ENCODE measurements at places on chromosomes 16 and 17.

DNA sequence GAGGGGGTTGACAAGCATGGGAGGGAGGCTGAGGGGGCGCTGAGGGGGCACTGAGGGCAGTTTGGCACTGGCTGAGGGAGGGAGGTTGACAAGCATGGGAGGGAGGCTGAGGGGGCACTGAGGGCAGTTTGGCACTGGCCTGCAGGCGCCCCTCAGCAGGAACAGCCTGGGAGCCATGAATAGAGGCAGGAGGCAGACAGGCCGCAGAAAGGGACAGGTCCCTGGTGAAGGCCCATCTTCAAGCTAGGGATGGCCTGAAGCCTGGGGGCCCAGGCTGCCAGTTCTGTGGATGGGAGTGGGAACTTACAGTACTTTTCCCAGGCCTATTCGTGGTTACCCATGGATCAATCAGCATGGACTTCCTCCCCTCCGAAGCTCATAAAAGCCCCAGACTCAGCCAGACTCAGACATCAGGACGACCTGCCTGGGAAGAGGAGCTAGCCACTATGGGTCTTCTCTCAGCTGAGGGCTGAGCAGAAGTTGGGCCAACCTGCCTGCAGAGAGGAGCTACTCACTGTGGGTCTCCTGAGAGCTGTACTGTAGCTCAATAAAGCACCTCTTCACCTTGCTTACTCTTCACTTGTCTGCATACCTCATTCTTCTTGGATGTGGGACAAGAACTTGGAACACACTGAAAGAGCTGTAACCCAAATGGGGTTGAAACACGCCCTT is 72.8 kb upstream of the BRD7 start:
- DNase-seq, result no peak

DNA sequence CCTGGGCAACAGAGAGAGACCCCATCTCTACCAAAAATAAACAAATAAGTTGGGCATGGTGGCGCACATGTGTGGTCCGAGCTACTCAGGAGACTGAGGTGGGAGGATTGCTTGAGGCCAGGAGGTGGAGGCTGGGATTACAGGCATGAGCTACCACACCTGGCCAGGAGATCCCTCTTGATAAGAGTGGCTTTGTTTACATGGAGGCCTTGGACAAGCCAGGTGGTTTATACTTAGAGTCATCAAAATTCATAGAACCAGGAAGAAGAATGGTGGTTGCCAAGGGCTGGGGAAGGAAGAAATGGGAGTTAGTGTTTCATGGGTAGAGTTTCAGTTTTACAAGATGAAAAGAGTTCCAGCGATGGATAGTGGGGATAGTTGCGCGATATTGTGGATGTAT is 8.8 kb upstream of the ZFP1 start:
- no peak for DNase-seq

- DNase-seq, result no peak
Measured at GRCh38 chr17:58271216-58271931, 9.4 kb downstream of the MPO start.

- no peak for DNase-seq
Measured at GRCh38 chr17:66949501-66949900, 15.0 kb upstream of the CACNG4 start.

GRCh38 chr17:58086953-58087352 is 3.7 kb downstream of the DYNLL2 start:
- no peak for DNase-seq

DNA sequence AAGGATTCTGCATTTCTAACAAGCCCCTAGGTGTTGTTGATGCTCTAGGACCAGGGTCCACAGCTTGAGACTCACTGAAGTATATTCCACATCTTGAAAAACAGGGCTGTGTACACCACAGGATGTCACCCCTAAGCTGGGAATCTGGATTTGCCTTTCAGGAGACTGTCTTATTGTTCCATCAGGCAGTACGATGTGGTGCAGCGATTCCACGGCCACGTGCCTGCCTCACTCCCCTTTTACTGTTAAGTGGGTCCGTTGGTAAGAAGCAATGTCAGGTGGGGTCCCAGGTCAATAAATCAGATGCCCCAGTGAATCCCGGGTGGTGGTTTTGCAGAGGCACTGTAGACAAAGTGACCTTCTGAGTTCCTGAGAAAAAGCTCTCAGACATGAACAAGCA is 470.7 kb downstream of the HS3ST3B1 start:
- DNase-seq, result no peak

GRCh38 chr17:7042501-7043181 is 1.3 kb downstream of the SLC16A11 start:
- DNase-seq, result no peak

- DNase-seq, result no peak
Measured at GRCh38 chr16:81797443-81797842, 18.4 kb downstream of the PLCG2 start.

GRCh38 chr17:43171586-43172487 is 823 bp downstream of the NBR1 start:
- no peak for DNase-seq

DNA sequence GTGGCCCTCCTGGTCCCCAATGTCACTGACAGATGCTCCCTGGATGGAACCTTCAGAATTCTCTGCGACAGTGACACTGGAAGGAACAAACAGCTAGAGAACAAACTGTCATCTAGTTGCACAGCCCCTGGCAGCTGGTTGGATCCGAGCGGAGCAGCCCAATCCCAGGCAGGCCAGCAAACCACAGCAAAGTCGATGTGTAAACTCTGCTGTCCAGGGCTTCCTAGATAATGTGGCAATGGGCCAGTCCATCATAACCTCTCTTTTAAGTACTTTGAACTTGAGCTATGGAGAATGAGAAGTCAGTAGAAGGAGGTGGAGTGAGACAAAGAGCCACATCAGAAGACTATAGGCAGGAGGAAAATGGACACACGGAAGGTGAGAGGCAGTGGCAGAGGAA is 323.0 kb downstream of the CBLN1 start:
- no peak for DNase-seq

DNA sequence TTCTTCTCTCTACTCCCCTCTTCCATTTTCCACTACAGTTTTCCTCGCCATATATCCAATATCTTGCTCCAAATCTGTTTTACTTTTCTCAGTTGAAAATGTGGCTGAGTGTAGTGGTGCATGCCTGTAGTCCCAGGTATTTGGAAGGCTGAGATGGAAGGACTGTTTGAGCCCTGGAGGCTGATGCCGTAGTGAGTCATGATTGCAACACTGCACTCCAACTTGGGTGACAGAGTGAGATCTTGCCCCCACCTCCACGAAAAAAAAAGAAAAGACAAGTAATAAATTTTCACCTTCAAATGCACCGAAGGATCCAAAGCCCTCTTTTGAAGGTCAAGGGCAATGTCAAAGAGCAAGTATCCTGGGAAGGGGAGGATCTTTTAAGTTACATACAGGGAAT is 592.3 kb downstream of the TMEM114 start:
- no peak for DNase-seq

DNA sequence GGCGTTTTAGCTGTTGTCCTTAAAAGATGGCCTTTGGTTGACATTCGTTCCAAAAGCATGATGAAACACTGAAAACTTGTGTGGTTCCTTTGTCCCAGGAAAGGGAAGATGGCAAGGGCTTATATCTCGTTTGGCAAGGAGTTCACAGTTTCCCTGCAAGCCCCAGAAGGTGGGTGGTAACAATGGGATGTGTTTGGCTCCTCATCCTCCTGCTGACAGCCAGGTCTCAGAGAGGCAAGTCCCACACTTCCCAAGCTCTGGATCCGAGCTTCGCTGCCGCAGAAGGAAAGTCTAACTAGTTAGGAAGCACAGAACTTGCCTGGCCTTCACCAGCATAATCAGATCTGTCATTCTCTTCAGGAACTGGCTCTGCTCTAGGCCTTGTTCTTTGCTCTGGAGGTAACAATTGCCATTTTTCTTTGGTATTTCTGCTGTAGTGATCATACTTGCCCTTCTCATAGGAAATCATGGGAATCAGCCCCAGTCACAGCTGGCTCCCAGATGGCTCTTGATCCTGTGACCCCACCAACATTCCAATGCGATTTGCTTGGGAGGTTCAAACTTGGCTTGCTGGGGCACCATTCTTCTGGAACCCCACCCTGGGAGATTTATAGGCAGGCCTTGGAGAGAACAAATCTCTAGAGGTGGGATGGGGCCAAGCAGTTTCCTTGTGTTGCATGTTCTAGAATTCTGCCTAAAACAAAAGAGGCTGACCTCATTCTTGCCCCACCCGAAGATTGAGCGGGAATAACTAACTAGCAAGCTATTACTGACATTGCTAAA is 17.9 kb downstream of the KPNA2 start:
- no peak for DNase-seq

- DNase-seq, result peak; percentile 74
Measured at GRCh38 chr17:78112518-78113471, 15.8 kb downstream of the TMC6 start.

- no peak for DNase-seq
Measured at GRCh38 chr17:12431188-12431587, 234.5 kb upstream of the MYOCD start.

DNA sequence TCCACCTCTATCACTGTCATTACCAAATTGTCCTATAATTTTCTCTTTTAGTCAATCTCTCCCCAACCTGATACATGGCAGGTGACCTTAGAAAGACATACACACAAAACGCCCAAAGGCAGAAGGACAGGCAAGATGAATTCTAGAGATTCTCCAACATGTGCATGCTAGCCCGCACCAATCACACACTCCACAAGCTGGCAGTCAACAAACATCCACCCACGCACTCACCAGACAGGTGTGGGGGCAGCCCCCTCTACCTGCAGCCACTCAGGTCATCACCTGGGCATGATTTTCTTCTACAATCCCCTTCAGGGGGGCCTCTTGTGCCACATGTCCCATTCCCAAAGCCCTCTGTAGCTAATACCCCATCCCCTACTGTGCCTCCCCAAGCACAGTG is 9.5 kb downstream of the MPP2 start:
- no peak for DNase-seq

DNA sequence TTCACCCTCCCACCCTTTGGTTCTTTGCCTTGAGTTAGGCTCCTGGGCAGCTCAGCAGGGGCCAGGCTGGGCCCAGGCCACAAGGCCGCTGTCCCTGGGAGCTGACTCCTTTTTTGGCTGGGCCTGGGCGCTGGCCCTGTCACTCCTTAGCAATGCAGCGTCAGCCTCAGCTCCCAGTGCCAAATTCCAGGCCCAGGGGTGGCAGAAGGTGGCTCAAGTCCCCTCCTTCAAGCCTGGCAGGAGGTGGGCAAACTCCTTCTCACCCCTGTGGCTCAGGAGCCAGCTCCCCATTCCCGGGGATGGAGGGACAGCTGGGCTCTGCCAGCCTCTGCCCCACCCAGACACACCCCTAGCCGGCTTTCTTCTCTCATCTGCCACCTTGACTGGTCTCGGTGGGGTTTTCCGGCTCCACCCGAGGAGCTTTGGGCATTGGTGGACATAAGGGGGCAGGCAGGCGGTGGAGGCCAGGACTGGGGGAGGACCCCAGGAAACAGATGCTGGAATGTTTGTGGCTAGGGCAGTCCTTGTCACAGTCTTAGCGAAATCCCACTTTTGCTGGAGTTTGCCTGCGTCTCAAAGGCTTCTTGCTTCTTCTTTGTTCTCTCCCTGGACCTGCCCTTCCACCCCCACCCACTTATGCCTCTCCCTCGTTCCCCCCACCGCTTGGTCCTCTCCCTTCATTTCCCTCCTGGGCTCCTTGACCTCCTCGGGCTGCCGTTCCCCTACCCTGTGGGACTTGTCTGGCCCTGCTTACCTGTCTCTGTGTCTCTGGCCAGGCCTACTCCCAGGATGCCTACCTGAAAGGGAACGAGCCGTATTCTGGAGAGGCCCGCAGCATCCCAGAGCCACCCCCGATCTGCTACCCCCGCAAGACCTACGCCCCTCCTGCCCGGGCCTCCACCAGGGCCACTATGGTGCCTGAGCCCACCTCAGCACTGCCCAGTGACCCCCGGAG is 37.4 kb downstream of the ARHGAP23 start:
- no peak for DNase-seq

- no peak for DNase-seq
Measured at GRCh38 chr16:3479654-3480216, 15.6 kb downstream of the C16orf90 start.

DNA sequence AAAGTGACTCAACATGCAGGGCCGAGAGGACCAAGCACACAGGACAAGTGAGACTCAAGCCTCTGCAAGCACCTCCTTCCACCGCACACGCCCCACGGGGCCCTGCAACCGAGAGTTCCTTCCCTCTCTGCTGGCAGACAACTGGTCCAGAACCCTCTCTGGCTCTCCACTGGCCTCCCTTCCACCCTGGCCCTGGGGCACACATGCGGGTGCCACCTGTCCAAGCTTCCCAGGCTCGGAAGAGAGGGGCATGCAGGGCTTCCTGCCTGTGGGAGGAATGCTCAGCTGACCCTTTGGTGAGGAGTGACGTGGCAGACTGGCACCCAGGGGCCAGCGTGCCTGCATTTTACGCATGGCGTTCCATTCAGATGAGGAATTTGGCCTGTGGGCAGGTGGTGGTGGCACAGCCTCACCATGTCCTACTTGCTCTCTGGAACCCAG is 59.8 kb downstream of the PIPOX start:
- no peak for DNase-seq

GRCh38 chr16:10576390-10577304 is 3.8 kb downstream of the EMP2 start:
- no peak for DNase-seq

- DNase-seq, result no peak
Measured at GRCh38 chr16:12235110-12235509, 258.6 kb downstream of the SNX29 start.
